Neural progenitor cell (in vitro differentiated cells): ENCODE measurements at places on chromosomes 6 and 20. TPM values are rescaled to one million over a fixed set of nuclear protein-coding genes. Genes with fewer than 3 reads are reported as not detected.

KIAA1586 gene
- total RNA-seq = 45.9 and 88.1 TPM in 2 replicates

DNA sequence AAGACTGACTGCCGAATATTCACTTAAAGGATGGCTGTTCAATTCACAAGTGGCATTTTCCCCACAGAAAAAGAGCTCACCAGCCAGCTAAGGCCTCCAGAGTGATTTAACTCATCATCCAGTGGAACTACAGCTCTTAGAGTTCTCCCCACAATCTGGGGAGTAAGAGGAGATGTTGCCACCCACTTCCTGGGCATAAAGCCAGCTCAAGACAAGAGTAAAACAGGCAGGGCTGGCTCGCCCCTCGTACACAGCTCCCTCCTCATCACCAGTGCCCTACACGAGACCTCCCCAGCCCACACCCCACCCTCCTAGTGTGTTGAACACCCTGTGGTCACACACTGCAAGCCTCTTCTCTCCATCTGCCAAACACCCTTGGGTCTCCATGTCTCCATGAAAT is 47.2 kb upstream of the IPCEF1 start:
- H3K27ac ChIP-seq = no peak overlapping the region
- no peak for DNase-seq
- no peaks in the 10 kb centered on the region for H3K4me1 ChIP-seq
- no peak overlapping the region for H3K4me3 ChIP-seq

DNA sequence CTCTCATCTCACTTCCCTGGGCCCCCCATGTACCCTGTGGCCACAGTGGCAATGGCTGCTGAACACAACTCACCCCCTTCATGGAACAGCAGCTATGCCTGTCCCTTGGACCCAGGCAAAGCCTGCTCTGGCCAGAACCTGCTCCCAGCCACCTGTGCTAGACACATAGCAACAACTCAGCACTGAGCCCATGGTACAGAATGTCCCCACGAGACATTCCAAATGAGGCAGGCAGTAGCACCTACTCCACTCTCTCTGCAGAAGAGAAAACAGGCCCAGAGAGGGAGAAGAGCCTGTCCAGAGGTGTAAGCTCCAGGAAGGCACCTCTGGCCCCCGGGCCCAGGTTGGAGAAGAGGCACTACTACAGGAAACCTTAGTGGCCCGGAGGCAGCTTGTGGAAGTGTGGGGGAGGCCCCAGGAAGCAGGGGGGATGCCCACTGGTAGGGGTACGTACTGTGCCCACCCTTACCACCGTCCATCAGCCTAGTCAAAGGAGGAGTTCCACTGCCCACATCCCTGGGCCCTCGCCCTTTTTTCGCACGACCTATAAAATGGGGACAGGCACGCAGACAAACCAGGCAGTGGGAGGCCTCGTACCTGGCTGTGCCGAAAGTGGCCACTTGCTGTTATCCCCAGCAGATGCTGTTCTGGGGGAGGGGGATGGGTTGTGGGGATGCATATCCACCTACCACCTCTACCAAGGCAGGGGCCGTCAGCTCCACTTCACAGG is 97.2 kb downstream of the ASXL1 start:
- peaks cover 29% of the 10 kb centered on the region for H3K4me1 ChIP-seq
- H3K36me3 ChIP-seq = no peaks in the 10 kb centered on the region
- DNase-seq = no peak

TPBG gene
- total RNA-seq = 362 and 601 TPM in 2 replicates

DNA sequence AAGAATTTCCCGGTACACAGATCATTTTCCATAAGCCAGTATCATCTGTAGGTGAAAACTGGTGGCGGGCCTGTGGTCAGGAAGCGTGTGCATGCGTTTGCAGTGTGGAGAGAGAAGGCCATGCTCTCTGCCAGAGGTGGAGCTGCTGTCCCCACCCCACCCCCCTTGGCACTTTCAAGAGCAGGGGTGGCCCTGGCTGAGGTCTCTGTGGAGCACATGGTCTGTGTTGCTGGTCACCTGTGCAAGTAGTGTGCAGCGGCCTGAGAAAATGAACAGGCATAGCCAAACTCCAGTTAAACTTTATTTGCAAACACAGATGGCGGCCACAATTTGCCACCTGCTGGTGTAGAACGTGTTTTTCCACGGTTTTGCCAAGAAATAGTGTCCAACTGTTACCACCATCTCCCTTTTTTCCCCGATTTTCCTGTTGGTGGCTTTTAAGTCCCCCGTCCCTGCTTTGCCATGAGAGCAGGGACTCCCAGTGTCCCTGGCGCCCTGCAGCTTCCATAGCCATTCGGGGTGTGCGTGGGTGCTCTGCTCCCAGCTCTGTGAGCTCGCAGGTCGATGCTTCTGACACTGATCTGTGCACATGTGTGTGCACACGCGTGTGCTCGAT is 2.5 kb downstream of the ADRM1 start:
- DNase-seq = no peak
- H3K4me1 ChIP-seq = peaks cover 7% of the 10 kb centered on the region
- no peak overlapping the region for H3K4me3 ChIP-seq
- H3K27ac ChIP-seq = no peak overlapping the region
- no peaks in the 10 kb centered on the region for H3K36me3 ChIP-seq

DNA sequence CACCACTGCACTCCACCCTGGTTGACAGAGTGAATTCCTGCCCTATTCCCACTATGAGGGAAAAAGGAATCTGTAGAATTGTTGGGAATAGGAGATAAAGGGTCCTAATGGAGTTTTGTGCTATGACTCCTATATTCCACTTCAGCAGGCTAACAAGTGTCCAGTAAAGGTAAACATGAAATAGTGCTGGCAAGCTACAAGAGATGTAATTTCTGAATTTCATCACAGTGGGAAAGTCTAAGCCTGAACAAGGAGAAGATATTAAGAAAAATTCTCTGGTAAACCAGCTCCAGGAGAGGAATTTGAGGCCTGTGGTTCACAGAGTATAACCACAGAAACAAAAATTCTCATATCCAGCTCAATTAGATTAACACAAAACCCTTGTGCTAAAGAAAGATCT is 10.3 kb upstream of the C6orf58 start:
- H3K36me3 ChIP-seq = no peaks in the 10 kb centered on the region
- H3K27ac ChIP-seq = no peak overlapping the region
- H3K4me1 ChIP-seq = no peaks in the 10 kb centered on the region
- H3K4me3 ChIP-seq = no peak overlapping the region
- no peaks in the 10 kb centered on the region for H3K27me3 ChIP-seq

GRCh38 chr6:69064226-69064625 is 429.1 kb downstream of the ADGRB3 start:
- no peaks in the 10 kb centered on the region for H3K36me3 ChIP-seq
- no peak overlapping the region for H3K4me3 ChIP-seq
- no peaks in the 10 kb centered on the region for H3K4me1 ChIP-seq
- no peaks in the 10 kb centered on the region for H3K27me3 ChIP-seq
- no peak for DNase-seq
- no peak overlapping the region for H3K27ac ChIP-seq

DNA sequence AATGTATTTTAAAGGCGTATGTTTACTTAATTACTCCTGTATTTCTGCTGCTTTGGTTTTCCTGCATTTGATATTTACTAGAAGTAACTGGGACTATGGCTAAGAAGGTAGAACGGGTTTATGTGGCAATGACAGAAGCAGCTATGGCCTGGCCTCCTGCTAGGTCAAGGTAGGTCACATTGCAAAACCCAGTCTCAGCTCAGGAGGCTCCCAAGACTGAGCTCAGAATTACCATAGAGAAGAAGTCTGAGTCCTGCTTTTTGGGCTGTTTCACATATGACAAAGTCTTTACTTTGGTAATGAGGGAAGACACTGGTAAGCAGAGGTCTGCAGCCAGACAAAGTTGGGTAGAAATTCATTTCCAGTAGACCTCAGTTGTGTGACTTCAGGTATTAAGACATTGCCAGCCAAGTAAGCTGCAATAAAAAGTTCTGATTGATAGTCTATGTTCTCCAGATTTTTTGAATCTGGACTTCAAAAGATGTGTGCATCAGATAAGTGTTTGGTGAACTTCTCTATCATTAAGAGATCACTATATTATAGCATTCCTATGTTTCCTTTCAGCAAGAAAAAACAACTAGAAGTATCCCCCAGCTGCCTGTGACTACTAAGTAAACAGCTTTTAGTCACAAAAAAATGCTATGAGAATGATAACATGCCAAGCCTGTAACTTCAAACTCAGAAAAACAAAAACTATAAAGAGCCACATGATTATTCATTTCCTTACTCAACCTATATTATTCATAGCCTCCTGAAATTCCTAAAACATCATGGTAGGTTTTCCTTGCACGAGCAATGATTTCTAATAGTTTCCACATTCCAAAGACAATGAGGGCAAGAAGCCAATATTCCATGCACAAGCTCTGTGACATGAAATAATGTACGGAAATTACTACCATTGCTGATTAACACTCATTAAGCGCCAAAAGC is 312.3 kb downstream of the HAO1 start:
- no peak for DNase-seq
- H3K36me3 ChIP-seq = no peaks in the 10 kb centered on the region

DNA sequence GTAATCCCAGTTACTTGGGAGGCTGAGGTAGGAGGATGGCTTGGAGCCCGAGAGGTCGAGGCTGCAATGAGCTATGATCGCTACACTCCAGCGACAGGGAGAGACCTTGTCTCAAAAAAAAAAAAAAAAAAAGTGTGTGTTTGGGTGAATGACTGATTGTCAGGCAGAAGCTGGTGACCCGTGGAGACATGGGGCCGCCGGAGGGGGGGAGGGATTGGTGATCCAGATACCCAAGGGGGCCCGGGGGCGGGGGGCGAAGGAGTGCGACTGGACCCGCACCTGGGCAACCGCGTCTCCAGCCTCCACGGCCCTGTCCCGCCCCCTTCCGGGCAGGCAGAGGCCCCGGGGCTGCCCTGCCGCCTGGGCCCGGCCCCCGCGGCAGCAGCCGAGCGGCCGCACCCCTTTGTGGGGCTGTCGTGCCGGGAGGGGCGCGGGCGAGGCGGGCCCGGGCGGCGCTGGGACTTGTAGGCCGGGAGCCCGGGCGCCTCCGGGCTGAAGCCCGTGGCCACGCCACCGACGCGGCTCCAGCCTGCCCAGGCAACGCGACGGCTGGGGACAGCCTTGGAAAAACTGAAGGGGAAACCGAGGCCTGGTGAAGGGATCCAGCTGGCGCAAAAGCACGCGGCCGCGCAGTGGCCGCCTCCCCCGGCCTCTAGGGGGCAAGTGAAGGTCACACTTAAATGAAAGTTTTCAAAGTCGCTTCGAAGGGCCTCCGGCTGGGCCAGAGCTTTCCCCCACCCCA is 2.1 kb upstream of the RBM38 start:
- H3K36me3 ChIP-seq = no peaks in the 10 kb centered on the region
- no peak overlapping the region for H3K27ac ChIP-seq
- H3K4me1 ChIP-seq = peaks cover 21% of the 10 kb centered on the region
- peak; percentile 86 for DNase-seq
- H3K27me3 ChIP-seq = peaks cover 18% of the 10 kb centered on the region
- peak overlapping the region; percentile 30 for H3K4me3 ChIP-seq

GRCh38 chr6:132725947-132726607 is 12.2 kb upstream of the VNN1 start:
- H3K4me3 ChIP-seq = no peak overlapping the region
- H3K27ac ChIP-seq = no peak overlapping the region
- H3K27me3 ChIP-seq = no peaks in the 10 kb centered on the region
- no peak for DNase-seq
- H3K36me3 ChIP-seq = no peaks in the 10 kb centered on the region
- H3K4me1 ChIP-seq = no peaks in the 10 kb centered on the region

TTBK1 gene
- 1.7 and 3.2 TPM in 2 replicates for total RNA-seq

- peaks cover 26% of the 10 kb centered on the region for H3K4me1 ChIP-seq
- H3K4me3 ChIP-seq = no peak overlapping the region
- no peaks in the 10 kb centered on the region for H3K27me3 ChIP-seq
- no peaks in the 10 kb centered on the region for H3K36me3 ChIP-seq
These were observed 131.0 kb downstream of the TSHZ2 start for GRCh38 chr20:53103124-53103523.

- H3K36me3 ChIP-seq = no peaks in the 10 kb centered on the region
- peaks cover 14% of the 10 kb centered on the region for H3K27me3 ChIP-seq
These were observed at the start of gene RIMS1 for GRCh38 chr6:71886184-71887005. RIMS1 (plus strand) TSS chr6:71886550; CDS start chr6:71887024, 474 bp downstream.

STAU1 gene
- total RNA-seq = 80.6 and 96.0 TPM in 2 replicates

DNA sequence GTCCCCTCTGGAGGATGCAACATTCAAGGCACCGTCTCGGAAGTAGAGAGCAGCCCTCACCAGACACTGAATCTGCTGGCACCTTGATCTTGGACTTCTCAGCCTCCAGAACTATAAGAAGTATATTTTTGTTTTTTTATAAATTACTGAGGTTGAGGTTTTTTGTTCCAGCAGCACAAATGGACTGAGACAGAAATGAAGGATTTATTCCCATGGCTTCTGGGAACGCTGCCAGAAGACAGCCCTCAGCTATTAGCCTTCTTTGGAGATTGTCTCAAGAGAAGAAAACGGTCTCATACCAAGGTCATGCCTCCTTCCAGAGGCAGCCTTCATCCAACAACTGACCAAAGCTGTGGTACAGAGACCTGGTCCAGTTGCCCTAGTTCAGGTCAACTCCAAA is 85.4 kb downstream of the CHMP4B start:
- H3K4me1 ChIP-seq = peaks cover 9% of the 10 kb centered on the region
- H3K27me3 ChIP-seq = no peaks in the 10 kb centered on the region
- H3K36me3 ChIP-seq = no peaks in the 10 kb centered on the region
- no peak overlapping the region for H3K4me3 ChIP-seq
- H3K27ac ChIP-seq = no peak overlapping the region

GRCh38 chr6:37225350-37226169 is 32.0 kb upstream of the TBC1D22B start:
- no peaks in the 10 kb centered on the region for H3K36me3 ChIP-seq
- no peak overlapping the region for H3K4me3 ChIP-seq
- peaks cover 10% of the 10 kb centered on the region for H3K4me1 ChIP-seq
- no peak for DNase-seq
- H3K27me3 ChIP-seq = no peaks in the 10 kb centered on the region
- H3K27ac ChIP-seq = no peak overlapping the region

DNA sequence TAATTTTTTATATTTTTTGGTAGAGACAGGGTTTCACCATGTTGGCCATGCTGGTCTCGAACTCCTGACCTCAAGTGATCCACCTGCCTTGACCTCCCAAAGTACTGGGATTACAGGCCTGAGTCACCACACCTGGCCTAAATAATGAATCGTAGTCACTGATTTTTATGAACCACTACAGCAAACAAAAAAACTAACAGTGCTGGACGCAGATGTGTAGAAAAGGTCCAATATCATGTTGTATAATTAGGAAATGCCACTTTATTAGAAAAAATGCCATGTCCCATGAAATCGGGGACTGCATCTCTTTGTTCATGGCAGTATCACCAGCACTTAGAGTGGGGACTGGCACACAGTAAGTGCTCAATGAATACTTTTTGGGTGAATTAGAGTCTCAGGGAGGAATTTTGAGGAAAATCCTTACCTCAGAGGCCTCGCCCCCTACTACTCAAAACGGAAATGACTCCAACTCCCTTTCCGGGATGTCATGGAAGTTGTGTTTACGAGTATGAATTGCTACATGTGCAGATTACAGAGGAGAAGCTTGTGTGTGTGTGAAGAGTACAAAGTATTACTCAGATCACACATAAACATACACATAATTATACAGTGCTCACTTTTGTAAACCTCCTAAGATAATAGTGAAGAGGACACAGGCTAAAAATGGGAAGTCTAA is 43.6 kb upstream of the FAM50B start:
- H3K36me3 ChIP-seq = no peaks in the 10 kb centered on the region
- no peak overlapping the region for H3K27ac ChIP-seq
- no peaks in the 10 kb centered on the region for H3K27me3 ChIP-seq

COL10A1 gene
- not detected in 2 replicates for total RNA-seq

GATA5 gene
- total RNA-seq = 0.12 TPM in 1 of 2 replicates, not detected in the other

LCA5 gene
- 10.7 and 13.2 TPM in 2 replicates for total RNA-seq
